CD4-positive, alpha-beta memory T cell (primary cell): ENCODE measurements at places on chromosomes 3 and 15. TPM values are rescaled to one million over a fixed set of nuclear protein-coding genes. Genes with fewer than 3 reads are reported as not detected.

- DNase-seq, result no peak
These were observed 133.6 kb downstream of the CD47 start for GRCh38 chr3:107956991-107957900.

DNA sequence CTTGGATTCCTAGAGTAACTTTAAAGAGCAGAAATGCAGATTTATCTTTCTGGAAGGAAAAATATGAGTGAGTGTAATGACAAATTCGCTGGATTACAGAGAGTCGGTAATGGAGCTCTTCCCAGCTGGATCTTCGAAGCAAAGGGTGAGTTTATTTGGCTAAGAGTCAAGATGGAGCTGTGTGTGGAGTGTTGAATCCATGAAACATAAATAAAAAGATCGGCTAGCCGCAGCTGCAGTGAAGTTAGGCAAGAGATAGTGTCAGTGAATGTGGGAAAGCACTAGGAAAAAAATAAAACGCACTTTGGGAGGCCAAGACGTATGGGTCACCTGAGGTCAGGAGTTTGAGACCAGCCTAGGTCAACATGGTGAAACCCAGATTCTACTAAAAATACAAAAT is 10.3 kb downstream of the NAALADL2 start:
- DNase-seq, result no peak

DNA sequence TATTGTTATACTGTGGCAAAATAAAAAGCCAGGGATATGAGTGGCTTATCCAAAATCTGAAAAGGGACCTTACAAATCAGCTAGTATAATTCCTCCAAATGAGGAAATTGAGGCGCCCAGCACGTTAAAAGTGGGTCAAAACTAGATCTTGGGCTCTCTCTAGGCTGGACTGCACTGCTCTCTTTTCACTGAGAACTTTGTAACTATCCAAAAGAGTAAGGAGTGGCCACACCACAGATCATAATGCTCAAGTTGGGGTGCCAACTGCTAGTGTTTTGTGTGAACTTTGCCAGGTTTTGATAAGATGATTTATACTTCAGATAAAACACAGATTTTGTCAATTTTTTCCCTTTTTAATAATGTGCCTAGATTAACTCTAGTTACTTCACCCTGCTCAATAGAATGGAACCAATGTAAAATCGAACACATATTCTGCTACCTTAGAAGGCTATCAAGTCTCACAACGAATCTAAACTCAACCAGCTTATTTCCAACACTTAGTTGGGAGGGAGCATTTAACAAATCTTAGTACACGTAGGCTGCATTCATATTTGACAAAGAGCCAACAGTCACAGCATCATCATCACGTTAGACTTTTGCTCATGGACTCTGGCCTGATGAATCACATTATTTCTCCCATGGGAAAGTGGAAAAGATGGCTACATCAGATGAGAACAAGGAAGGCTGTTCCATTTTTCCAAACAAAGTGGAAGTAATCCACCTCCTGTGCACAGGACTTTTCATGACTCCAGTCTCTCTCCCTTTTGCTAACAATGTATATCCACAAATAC is 64.4 kb downstream of the ABI3BP start:
- DNase-seq, result no peak

GRCh38 chr3:119794971-119795612 is 13.2 kb downstream of the NR1I2 start:
- DNase-seq, result no peak

PCOLCE2 gene
- total RNA-seq, result not detected

DNA sequence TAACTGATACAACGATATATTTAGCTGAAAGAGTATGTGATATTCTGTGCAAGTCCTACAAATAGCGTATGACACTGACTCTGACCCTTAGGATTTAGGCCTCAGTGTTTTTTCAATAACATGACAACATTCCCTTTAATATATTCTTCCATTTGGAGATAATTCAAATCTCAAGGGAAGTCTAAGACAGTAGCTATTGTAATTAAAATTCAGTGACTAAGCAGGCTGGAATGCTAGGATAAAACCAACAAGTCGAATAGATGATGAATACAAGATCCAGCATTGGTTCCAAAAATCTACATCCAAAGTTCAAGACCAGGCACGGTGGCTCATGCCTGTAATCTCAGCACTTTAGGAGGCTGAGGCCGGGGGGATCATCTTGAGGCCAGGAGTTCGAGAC is 56.2 kb downstream of the QTRT2 start:
- DNase-seq, result no peak

MEX3B gene
- total RNA-seq, result 1.6 TPM

- no peak for DNase-seq
These were observed 10.6 kb upstream of the PRKCI start for GRCh38 chr3:170211668-170212067.

- no peak for DNase-seq
These were observed 921.1 kb downstream of the ROBO1 start for GRCh38 chr3:78846718-78847117.

DNA sequence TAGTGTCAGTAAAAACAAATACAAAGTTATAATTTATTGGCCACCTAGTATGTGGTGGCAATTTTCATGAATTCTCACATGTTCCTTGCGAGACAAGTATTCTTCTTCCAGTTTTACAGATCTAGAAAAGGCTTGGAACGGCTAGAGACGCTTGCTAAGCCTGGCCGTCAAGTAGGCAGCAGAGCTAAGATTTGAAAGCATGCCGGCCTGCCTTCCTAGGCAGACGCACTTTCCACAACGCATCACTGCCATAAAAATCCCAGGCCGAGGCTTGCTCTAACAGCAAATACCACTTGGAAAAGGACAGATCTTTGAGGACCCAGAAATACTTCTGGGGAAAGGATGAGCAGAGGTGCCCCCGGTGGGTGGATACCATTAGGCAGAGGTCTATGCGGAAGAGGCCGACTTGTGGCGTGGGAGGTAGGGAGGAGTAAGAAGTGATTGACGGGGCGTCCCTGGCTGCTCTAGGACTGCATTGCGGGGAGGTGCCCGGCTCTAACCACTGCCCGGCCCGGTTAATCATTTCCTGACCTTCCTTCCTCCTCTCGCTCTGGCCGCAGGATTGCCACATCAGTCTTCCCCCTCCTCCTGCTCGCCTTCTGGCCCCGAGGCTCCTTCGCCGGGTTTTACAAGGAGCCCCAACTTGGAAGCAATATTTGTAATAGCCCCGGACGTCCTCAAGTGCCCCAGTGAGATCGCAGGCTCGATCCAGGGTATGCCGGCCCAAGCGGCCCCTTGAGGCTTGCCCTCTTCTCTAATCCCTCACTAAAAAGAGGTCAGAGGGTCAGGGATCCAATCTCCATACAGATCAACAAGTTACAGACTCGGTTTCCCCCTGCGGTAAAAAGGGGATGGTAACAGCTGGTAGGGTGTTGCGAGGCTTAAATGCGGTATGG is 1.3 kb upstream of the USP3 start:
- DNase-seq, result peak; percentile 74

GRCh38 chr3:190309414-190309813 is 12.8 kb downstream of the CLDN1 start:
- no peak for DNase-seq

MYH15 gene
- not detected for total RNA-seq

NR2E3 gene
- not detected for total RNA-seq

GRCh38 chr3:195577645-195578177 is 6.0 kb downstream of the APOD start:
- no peak for DNase-seq

DNA sequence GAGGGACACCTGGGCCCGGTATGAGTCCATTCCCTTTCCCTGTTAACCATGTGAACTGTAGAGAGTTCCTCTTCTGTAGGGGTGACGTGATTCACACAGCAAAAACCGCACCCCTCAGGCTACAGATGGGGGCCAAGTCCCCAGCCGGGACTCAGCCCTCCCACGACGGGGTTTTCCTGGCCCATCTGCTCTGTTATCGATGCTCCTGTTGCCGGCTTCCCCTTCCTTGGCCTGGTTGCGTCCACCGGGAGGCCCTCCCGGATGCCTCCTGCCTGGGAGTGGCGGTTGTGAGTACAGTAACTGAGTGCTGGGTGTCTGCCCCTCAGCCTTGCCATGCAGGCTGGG is 817 bp upstream of the PLXNA1 start:
- DNase-seq, result no peak

DNA sequence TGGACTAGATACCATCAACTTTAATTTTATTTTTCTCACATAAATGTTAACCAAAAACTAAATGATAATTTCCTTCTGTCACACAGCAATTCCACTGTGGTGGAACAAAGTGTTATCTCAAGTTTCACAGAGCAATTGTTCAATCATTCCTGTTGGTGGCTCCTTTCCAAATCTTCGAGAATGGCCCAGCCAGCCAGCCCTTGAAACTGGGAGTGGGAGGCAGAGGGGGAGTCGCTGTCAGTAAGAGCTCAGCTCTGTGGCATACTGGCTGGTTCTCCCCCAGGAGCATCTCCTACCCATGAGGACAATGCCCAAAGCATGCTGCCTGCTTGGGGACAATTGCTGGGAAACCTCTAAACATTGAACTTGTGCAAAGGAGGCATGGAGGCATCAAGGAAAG is 47.7 kb downstream of the MECOM start:
- DNase-seq, result no peak

- no peak for DNase-seq
These were observed 135.0 kb upstream of the COL8A1 start for GRCh38 chr3:99503350-99503749.

CFAP100 gene
- total RNA-seq, result not detected

GRCh38 chr3:46221938-46222337 is 13.8 kb upstream of the CCR1 start:
- no peak for DNase-seq

- no peak for DNase-seq
These were observed 843.2 kb downstream of the CADM2 start for GRCh38 chr3:85801955-85802354.

FEM1B gene
- 48.3 TPM for total RNA-seq

DNA sequence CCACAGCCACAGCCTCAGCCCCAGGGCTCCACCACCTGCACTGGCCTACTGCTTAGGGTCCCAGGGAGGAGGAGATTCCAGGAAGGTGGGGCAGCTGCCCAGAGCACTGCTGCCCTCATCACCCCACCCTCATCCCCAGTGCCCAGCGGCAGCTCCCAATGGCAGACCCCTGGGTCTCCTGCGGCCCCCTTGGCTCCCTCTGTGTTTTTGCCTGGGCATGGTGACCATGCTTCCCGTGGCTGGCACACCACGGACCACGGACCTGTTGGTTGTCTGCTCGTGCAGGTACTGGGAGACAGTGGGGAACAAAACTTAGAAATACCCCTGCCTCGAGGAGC is 2.7 kb downstream of the CHST13 start:
- no peak for DNase-seq

EOMES gene
- total RNA-seq, result 4.8 TPM

- no peak for DNase-seq
These were observed 789.8 kb downstream of the TUSC7 start for GRCh38 chr3:117499189-117499870.

GPR62 gene
- not detected for total RNA-seq

- DNase-seq, result no peak
These were observed 14.2 kb downstream of the KIF7 start for GRCh38 chr15:89641053-89641452.

- no peak for DNase-seq
These were observed 330.9 kb downstream of the ERC2 start for GRCh38 chr3:56137415-56137814.

CD200R1 gene
- total RNA-seq, result 30.1 TPM

- DNase-seq, result no peak
These were observed 48.9 kb downstream of the CD200R1 start for GRCh38 chr3:112925969-112926368.

DNA sequence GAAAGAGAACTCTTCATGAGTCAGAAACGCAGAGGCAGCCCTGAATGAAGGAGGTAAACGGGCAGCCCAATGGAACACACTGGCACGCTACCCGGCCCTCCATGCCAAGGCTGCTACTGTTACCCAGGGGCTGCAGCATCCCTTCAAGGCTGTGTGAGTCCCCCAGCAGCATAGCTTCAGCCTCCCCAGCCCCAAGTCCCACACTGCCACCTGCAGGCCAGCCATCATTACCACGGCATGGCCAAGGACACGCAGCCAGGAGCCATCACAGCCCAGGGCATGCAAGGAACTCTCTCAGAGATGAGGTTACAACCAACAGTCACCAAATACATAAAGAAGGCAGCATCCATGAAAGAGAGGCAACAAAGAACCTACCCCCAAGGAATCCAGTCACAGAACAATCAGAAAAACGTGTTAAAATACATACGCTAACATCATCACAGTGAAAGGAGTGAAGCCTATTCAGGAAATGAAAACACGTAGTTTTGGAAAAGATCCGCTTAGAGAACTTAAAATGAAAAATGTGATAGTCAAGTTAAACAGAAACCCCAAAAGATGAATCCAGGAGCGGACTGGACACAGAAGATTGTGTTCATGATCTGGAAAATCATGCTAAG is 22.4 kb downstream of the PLA2G4F start:
- DNase-seq, result no peak

SLC38A3 gene
- total RNA-seq, result not detected

GRCh38 chr3:64878362-64878761 is 190.6 kb upstream of the ADAMTS9 start:
- DNase-seq, result no peak

GRCh38 chr3:83849106-83849730 is 1109.6 kb upstream of the CADM2 start:
- no peak for DNase-seq

GRCh38 chr15:29863438-29863837 is 41.2 kb upstream of the TJP1 start:
- no peak for DNase-seq

DNA sequence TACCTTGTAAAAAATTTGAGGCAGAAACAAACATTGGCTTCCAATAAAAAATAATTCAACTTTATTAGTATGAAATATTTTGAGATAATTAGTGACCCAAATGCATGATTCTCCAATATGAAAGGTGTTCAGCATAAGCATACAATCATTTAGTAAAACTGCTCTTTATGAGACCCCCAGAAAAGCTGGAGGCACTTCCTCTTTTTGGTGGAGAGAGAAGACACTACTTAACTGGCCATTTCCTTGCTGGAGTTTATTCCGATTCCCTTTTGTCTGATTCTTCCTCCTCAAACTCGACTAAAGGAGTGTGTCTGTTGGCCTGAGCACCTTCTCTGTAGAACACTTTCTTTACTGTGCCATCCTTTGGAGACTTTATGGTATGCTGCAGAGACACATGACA is 34.8 kb upstream of the DCUN1D1 start:
- no peak for DNase-seq

GRCh38 chr3:158200955-158201354 is 91.1 kb downstream of the RSRC1 start:
- DNase-seq, result no peak

ISLR2 gene
- total RNA-seq, result not detected

PCSK6 gene
- total RNA-seq, result 0.41 TPM

DNA sequence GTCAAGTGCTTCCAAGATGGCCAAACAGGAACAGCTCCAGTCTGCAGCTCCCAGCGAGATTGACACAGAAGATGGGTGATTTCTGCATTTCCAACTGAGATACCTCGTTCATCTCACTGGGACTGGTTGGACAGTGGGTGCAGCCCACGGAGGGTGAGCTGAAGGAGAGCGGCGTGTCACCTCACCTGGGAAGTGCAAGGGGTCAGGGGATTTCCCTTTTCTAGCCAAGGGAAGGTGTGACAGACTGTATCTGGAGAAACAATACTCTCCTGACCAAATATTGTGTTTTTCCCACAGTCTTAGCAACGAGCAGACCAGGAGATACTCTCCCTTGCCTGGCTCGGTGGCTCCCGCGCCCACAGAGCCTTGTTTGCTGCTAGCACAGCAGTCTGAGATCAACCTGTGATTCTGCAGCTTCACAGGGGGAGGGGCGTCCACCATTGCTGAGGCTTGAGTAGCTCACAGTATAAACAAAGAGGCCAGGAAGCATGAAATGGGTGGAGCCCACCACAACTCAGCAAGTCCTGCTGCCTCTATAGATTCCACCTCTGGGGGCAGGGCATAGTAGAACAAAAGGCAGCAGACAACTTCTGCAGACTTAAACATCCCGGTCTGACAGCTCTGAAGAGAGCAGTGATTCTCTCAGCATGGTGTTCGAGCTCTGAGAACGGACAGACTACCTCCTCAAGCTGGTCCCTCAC is 293.5 kb upstream of the SUCLG2 start:
- DNase-seq, result peak; percentile 82
